ENCODE measurements at places on chromosomes 13 and 19.

DNA sequence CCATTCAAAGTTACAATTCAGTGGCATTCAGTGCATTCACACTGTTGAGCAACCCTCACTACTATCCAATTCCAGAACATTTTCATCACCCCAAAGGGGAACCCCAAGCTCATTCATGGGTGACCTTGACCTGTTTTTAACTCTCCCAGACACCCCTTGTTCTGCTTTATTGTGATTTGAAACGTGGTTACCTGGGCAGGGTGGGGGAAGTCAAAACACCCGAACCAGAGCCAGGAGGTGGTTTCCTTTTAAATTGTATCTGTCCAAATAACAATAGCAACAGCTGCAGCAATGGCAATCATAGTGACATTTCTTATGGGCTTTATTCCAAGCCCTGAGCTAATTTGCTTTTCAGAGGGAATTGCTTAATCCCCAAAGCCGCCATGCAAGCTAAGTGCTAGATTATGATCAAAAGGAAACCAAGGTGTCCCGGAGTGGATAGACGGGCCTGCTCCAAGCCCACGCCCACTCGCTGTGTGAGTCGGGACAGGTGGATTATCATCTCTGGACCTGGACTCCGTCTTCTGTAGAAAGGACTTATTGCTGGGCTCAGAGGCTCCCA, 6.1 kb downstream of the PTGIR start:
- DNase-seq = peak; percentile 32

GRCh38 chr13:36945078-36945477, 25.0 kb upstream of the SMAD9 start:
- no peak for DNase-seq

DNA sequence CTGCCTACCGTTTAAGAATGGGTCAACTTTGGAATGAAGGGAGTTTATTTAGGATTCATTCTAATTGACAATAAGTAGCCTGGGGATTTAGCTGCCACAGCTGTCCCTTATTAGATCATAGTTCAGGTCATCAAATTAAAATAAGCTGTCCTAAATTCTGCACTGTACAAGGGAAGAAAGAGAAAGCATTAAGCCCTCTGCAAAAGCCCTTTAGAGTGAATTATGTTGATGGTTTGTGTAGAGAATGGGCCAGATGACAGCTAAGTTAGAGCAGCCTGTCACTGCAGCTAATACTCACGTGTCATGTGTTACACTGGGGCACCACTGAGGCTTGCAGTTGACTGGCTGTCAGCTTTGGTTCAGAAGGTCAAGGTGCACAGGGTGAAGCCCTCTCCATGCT, 737.1 kb upstream of the SLC10A2 start:
- DNase-seq = no peak

DNA sequence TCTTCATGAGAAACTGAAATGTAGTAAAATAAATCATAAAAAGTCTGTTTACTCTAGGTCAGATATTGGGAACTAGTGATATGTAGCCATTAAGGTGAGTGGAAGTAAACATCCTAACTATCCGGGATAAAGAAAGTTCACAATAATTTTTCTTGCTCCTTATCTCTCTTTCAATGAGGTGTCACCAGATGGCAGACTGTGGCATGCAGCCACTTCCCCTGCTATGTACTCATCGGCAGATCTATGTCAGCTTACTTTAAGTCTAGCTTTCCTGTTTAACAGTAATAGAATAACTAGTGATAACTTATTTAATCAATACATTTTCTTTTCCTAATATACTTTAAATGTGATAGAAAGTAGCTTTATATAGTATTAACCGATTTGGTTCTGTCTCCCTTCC, 181.9 kb downstream of the NDFIP2 start:
- no peak for DNase-seq

- DNase-seq = no peak
Observed at GRCh38 chr13:103676329-103676728, 610.1 kb upstream of the SLC10A2 start.

- DNase-seq = peak; percentile 16
Observed at GRCh38 chr13:30119476-30119875, 187.9 kb downstream of the KATNAL1 start.

DNA sequence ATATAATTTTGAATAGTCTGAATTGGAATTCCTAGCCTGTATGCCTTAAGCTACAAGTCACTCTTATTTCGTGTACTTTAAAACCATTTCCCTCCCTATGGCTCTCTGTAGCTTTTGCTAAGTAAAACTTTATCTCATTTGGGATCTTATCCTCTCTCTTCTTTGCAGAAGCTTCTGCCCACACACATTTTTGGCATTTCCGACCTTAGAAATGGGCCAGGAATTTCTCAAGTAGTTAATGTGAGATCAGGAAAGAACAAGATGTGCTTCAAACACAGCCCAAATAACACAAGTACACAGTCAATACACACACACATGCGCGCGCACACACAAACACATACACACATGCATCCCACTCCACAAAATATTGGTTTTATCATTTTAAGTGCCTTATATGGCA, 931.0 kb upstream of the MIR17HG start:
- DNase-seq = no peak

DNA sequence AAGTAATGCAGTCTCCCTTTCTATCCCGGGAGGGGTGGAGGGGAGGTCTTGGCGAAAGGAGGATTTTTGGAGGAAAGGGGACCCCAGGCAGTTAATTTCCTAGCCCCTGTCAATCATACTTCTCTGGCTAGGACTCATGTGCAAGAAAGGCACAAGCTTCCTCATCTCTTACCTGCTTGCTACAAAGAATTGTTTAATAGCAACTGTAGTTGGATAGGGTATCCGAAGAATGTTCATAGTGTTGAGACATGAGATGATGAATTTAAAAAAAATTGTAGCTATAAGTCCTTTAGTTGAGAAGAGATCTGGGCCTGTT, 525 bp downstream of the BORA start:
- no peak for DNase-seq

DNA sequence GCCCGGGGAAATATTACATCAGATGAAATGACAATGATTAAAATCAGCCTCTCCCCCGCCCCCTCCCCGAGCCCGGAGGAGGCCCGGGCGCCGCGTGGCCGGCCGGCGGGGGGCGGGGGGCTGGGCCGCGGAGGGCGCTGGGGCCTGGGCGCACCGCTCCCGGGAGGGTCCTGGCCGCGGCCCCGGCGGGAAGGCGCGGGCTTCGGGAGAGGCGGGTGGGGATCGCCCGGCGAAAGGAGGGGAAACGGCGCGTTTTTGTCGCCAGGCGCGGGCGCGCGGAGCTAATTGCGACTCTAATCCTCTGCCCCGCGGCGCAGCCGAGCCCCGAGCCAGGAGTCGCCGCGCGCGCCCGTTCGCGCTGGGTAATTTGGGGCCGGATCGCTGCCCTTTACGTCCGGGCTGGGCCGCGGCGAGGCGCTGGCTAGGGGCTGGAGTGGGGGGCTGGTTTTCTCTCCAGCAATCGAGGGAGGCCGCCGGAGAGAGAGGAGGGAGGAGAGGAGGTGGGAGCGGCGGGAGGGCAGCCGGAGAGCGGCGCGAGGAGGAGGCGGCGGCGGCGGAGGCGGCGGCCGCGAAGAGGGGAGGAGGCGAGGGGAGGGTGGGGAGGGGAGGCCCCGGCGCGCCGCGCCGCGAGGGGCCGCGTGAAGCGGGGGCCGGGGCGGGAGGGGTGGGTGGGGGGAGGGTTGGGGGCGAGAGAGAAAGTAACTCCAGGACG, at the start of gene KCTD15:
TSS of gene KCTD15 (plus strand) at position 707 of the 712 bp plus-strand sequence. CDS start 3,585 bp downstream, outside the sequence.
- DNase-seq = no peak

- no peak for DNase-seq
Observed at GRCh38 chr19:3586707-3587346, 1.5 kb downstream of the GIPC3 start.

- DNase-seq = no peak
Observed at GRCh38 chr13:35714588-35715377, 238.3 kb upstream of the MAB21L1 start.

- no peak for DNase-seq
Observed at GRCh38 chr13:59643906-59644626, 519.7 kb downstream of the DIAPH3 start.

GRCh38 chr19:30310602-30311263, 61.5 kb upstream of the ZNF536 start:
- DNase-seq = no peak

- DNase-seq = no peak
Observed at GRCh38 chr19:1567116-1567847, 843 bp downstream of the MEX3D start.

DNA sequence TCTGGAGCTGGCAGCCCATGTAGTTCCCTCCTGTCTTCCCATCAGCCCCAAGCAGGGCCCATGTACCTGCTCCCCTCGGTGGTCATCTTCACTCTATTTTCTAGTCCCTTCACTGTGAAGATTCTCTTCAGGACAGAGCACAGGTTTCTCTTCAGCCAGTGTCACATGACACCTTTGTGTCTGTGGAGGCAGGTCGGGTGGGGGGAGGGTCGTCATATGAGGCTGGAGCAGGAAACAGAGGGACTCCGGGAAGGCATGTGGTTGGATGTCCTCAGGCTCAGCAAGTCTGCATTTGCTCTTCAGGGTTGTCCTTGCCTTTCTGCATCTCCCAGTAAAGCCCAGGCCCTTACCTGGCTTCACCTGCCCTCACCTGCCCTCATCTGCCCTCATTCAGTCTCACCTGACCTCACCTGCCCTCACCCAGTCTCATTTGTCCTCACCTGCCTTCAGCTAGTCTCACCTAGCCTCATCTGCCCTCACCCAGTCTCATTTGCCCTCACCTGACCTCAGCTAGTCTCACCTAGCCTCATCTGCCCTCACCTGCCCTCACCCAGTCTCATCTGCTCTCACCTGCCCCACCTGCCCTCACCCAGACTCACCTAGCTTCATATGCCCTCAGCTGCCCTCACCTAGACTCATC, 120.3 kb downstream of the ZDHHC20 start:
- no peak for DNase-seq

GRCh38 chr19:38655148-38655824, 7.8 kb downstream of the ACTN4 start:
- DNase-seq = no peak

GRCh38 chr13:98921786-98922185, 56.1 kb downstream of the DOCK9 start:
- no peak for DNase-seq

DNA sequence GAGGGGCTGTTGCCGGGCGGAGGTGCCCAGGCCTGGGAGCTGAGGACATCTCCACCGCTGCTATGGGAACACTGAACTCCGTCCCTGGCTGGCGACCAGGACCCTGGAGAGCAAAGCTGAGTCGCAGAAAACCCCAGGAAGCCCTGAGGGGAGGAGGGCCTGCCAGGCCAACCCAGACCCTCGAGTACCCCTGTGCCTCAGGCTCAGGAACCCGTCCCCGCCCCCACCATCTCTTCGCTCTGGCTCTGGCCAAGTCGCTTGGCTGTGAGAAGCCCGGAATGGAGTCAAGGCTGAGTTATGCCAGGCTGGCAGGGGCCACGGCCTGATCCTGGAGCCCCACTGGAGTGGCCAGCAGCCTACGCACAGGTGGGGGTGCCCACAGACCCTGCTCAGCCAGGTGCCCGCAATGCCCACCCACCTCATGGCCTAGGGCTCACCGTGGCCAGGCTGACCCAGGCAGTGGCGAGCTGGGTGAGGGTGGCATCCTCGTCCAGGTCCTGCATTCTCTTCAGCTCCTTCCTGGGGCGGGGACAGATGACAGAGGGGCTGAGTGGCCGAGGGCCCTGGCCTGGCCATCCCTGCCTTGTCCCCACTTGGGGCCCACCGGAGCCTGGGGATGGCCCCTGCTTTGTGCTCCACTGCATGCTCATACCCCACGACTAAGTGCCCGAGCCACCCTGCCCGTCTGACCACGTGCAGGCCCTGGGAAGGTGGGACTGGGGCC, 8.5 kb upstream of the CERS1 start:
- no peak for DNase-seq

DNA sequence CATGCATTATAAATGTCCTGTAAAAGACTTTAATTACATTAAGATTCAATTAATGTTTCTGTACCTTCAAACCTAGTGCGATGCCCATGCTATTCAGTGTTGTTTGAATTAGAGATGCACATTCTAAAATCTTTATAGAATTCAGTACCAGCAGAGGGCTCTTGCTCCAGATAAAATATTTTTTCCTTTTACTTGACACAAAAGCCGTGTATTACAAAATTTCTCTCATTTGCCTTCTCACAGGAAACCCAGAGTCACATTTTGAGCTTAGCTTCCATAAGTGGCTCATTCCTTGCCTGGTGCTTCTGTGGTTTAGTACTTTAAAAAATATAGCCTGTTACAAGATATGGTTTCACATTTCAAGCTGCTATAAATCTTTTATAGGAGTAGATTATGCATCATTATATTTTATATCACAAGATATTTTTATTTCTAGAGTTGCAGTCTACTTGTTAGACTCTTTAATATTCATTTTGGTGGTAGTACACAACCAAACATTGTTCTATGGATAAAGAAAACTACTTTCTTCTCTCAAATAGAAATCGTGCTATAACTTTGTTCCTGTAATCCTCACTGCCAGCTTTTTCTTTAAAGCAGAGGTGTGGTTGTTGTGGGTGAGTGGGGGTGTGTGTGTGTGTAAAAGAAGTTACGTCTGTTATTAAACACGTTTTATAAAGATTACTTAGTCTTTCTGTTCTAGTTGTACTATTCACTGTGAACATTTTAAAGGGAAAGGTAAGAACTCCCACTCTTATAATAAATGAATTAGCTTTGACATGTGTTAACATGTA, 101.4 kb downstream of the RNF17 start:
- no peak for DNase-seq

DNA sequence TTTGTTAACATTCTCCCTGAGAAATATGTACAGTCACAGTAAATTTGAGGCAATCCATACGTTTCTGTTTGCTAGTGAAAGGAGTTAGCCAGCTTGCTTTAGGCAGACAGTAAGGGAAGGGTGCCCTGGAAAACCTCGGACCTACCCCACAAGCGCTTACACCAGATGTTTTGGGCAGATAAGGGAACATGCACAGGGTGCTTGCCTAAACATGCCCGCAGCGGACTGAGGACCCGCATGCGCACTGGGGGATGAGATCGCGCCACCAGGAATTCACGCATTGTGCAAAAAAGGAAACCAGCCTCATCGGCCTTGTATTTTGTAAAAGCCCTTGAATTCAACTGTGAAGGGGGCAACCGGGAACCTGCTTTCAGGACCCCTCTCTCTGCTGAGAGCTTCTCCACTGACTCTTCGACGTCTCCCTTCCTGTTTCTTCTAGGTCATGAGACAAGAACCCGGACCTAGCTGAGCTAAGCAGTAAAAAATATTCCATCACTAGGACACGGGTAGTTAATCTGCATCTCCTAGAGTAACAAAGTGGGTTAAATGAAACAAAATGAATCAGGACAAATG, 1399.2 kb upstream of the ATXN8OS start:
- no peak for DNase-seq

- DNase-seq = peak; percentile 9
Observed at GRCh38 chr19:16139752-16140151, 3.7 kb upstream of the HSH2D start.

DNA sequence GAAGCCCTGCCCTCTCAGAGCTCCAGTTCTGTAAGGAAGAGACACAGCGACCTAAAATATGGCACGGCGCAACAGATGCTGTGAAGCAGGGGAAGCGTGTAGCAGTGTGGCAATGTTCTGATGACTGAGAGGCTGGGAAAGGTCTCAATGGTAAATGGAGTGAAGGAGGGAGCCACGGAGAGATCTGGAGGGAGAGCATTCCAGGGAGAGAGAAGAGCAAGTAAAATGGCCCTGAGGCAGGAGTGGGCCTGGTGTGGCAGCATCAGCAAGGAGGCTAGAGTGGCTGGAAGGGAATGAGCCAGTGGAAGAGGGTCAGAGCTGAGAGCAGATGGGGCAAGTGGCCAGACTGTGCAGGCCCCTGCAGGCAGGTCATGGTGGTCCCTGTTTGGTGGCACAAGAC, 16.4 kb downstream of the RCN3 start:
- no peak for DNase-seq

- no peak for DNase-seq
Observed at GRCh38 chr13:107942030-107942617, 273.2 kb downstream of the LIG4 start.

- DNase-seq = no peak
Observed at GRCh38 chr19:6413291-6413690, 11.3 kb downstream of the KHSRP start.

Measured in CD8-positive, alpha-beta memory T cell (primary cell).